K562 (cell line): ENCODE measurements at places on chromosomes 7 and 10.

GRCh38 chr10:26931223-26931622 lies 70.5 kb upstream of the ABI1 start:
- peak; percentile 31 for DNase-seq
- peaks cover 12% of the 10 kb centered on the region for H3K27me3 ChIP-seq
- H3K36me3 ChIP-seq, result no peaks in the 10 kb centered on the region
- no peak overlapping the region for H3K4me3 ChIP-seq
- H3K4me1 ChIP-seq, result peaks cover 6% of the 10 kb centered on the region

GRCh38 chr10:12181065-12181775 lies 14.5 kb downstream of the NUDT5 start:
- H3K27me3 ChIP-seq, result no peaks in the 10 kb centered on the region
- H3K4me1 ChIP-seq, result no peaks in the 10 kb centered on the region

DNA sequence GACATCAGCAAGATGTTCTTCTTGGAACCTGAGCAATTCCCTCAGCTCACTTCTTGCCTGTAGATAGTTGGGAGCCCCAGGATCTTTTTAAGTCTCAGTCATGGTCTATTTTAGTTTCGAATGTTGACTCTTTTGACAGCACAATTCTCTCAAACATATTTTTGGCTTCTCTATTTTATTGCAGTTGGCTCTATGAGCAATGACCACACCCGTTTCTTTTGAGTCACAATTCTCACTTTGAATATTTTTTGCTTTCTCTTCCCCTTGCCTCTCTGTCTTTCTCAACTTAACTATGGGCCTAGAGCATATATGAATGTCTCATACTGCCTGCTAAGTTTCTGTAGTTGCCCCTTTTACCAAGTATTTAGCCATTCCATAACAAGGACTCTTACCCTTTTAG lies 222.8 kb downstream of the PTN start:
- no peaks in the 10 kb centered on the region for H3K36me3 ChIP-seq
- DNase-seq, result no peak
- no peaks in the 10 kb centered on the region for H3K27me3 ChIP-seq
- no peaks in the 10 kb centered on the region for H3K4me1 ChIP-seq
- no peak overlapping the region for H3K4me3 ChIP-seq

- DNase-seq, result no peak
- H3K36me3 ChIP-seq, result no peaks in the 10 kb centered on the region
- H3K27me3 ChIP-seq, result peaks cover 19% of the 10 kb centered on the region
- H3K27ac ChIP-seq, result no peak overlapping the region
- H3K4me3 ChIP-seq, result no peak overlapping the region
Measured at GRCh38 chr7:70700941-70701425, 431.0 kb upstream of the GALNT17 start.

- H3K27me3 ChIP-seq, result no peaks in the 10 kb centered on the region
- peaks cover 57% of the 10 kb centered on the region for H3K36me3 ChIP-seq
- peak; percentile 42 for DNase-seq
- H3K27ac ChIP-seq, result no peak overlapping the region
Measured at GRCh38 chr10:21726601-21727225, 192.7 kb downstream of the MLLT10 start.

DNA sequence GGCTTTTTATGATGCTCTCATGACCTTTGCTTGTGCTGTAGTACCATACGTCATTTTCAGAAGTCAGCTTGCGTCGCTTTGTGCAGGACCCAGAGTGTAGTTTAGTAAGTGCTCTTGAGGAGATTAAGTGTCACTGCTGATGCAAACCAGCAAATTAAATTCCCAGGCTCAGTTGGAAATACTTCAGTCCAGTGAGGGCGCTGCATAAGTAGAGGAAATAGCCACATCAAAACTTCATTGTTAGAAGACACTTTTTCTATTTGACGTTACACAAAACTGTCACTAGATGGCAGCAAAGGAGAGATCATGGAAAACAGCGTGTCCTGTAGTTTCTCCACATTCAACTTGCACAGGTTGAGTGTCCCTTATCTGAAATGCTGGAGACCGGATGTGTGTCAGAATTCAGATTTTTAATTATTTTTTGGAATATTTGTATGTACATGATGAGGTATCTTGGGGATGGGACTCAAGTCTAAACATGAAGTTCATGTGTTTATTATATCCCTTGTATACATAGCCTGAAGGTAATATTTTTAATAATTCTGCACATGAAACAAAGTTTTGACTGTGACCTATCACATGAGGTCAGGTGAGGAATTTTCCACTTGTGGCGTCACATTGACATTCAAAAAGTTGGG lies 7.9 kb downstream of the ZNF22 start:
- peaks cover 14% of the 10 kb centered on the region for H3K36me3 ChIP-seq
- no peak overlapping the region for H3K27ac ChIP-seq
- H3K4me1 ChIP-seq, result no peaks in the 10 kb centered on the region

DNA sequence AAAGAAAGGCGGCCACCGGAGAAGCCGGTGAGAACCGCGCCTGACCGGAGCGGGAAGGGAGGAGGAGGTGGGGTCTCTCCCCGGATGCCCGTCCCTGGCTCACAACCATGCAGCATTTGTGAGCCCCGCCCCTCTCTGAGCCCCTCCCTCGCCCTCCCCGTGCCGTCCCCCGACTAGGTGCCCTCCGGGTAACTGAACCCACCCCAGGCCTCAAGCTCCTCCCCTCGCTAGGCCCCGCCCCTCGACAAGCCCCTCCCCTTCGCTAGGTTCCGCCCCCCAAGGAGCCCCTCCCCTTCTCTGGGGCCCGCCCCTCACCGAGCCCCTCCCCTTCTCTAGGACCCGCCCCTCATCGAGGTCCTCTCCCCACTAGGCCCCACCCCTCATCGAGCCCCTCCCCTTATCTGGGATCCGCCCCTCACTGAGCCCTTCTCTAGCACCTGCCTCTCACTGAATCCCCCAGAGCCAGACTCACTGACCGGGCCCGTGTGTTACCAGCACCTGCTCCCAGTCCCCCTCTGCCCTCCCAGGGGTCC lies 42.2 kb upstream of the HSPB1 start:
- DNase-seq, result peak; percentile 99
- peak overlapping the region; percentile 36 for H3K4me3 ChIP-seq
- no peak overlapping the region for H3K27ac ChIP-seq
- peaks cover 10% of the 10 kb centered on the region; the same call in 1 of the 3 replicates for H3K27me3 ChIP-seq
